ENCODE measurements at places on chromosomes 7 and 10.

- DNase-seq = no peak
Observed at GRCh38 chr10:1249142-1249920, 193.1 kb downstream of the WDR37 start.

DNA sequence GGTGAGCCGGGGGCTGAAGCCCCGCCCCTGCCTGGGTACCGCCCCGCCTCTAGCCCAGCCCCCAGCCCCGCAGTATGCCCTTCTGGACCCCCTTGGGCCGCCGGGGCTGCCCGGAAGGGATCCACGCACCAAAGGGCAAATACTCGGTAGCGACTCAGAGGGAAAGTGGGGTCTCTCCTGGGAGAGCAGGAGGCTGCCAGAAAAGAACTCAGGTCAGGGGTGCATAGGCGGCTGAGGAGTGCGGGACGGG is 796 bp downstream of the FBXL15 start:
- DNase-seq = no peak

DNA sequence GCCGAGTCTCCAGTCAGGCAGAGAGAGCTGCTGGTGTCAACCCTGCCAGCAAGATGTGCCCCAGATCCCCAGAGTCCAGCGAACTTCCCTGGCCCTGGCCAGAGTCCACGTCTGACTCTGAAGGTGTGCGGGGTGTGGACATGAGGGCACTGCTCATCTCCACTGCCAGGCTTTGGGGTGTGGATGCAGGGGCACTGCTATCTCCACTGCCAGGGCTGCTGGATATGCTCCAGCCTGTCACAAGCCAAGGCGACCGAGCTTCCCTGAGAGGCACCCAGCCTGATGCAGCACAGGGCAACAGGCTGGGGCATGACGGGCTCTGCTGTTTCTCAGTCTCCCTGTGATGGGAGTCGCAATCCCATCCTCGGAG is 596.8 kb downstream of the PTPRN2 start:
- no peak for DNase-seq

GRCh38 chr7:147700702-147701101 is 889.9 kb upstream of the C7orf33 start:
- no peak for DNase-seq

All from T-helper 9 cell (primary cell).